ENCODE measurements at places on chromosomes 4 and X.

GRCh38 chr4:20086067-20086798 is 165.5 kb upstream of the SLIT2 start:
- no peak for DNase-seq

- no peak for DNase-seq
Observed at GRCh38 chr4:89277412-89277811, 30.2 kb downstream of the GPRIN3 start.

DNA sequence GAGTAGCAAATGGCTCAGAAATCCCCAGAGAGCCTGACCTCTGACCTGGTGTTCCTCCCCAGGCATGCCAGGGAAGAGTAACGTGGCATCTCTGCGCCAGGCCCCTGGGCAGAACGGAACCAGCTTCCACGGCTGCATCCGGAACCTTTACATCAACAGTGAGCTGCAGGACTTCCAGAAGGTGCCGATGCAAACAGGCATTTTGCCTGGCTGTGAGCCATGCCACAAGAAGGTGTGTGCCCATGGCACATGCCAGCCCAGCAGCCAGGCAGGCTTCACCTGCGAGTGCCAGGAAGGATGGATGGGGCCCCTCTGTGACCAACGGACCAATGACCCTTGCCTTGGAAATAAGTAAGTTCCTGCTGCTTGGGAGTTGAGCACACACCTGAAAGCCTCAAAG is 83.4 kb upstream of the PACRGL start:
- no peak for DNase-seq

DNA sequence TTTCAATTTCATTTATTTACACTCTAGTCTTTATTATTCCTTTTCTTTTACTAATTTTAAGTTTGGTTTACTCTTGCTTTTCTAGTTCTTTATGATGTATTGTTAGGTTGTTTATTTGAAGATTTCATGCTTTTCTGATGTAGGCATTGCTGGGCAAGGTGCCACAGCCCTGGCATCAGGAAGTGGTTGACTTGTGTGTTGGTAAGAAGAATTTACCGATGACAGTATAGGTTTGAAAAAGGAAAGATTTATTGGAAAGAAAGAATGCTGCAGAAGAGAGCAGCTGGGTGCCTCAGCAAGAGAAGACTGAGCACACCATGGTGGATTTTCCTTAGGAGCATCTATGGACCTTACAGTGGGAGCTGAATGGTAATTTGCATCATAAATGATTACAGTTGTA is 153.2 kb downstream of the KLF8 start:
- no peak for DNase-seq

GRCh38 chr4:27873596-27873995 is 1013.0 kb downstream of the STIM2 start:
- DNase-seq = no peak

GRCh38 chr4:161342881-161343568 is 820.8 kb downstream of the FSTL5 start:
- DNase-seq = no peak

DNA sequence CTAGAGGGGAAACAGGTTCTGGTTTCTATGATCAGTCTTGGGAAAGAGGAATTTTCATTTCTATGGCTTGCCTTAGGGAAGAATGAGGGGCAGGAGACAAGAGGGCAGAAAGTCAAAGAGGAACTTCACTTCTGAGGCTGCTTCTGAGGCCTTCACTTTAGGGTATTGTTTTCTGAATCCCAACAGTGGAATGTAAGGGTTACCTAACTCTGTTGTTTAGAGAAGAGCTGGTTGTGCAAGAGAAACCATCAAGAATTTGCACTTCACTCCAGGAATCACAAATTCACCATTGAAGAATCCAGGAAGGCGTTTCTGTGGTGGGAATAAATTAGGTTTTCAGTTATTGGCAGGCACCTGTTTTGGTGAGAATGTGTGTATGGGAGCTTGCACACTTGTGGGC is 126.7 kb upstream of the AMOT start:
- DNase-seq = no peak

GRCh38 chr4:113187358-113187757 is 137.9 kb downstream of the ANK2 start:
- DNase-seq = no peak

DNA sequence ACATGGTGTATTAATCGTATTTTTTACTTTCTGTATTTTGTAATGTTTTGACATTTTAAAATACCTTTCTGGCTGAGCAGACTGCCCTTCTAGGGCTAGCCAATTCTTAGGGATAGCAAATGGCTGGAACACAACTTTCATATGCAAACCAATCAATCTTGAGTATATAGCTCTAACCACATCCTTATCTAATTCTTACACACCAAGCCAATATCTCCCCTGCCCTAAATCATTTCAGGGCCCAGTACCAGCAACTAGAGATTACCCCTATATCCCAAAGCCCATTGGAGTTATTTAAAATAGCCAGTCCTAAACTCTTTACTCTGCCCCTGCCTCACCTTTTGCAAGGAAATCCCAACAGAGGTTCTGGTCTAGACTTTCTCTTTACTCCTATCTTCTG is 58.3 kb downstream of the INTS12 start:
- no peak for DNase-seq

DNA sequence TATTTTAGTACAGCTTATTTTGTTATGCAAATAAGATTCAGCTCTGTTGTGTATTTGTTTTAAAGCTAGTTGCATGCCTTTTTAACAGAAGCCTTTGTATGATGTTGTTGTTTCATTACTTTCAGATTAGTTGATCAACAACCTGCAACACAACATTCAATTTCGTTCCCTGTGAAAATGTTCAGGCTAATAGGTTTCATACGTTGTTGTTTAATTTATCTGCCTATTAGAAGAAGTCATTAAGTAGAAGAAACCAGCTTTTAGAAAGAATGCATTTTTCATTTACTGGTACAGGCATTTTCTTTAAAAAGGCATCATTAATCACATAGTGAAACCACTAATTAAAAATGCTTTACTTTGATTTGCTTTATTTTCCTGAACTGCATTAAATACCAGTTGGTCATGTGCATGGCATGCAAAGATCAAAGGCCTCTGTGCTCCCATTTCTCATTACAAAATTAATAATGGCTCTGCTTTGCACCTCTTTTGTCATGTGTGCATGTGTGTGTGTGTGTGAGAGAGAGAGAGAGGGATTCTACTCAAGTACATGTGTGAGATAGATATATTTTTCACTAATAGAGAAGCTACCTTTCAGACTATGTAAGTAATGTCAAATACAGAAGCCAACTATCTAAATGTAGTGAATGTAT is 29.2 kb upstream of the CTSO start:
- DNase-seq = no peak

GRCh38 chr4:48665555-48666186 is 114.4 kb downstream of the FRYL start:
- DNase-seq = no peak

DNA sequence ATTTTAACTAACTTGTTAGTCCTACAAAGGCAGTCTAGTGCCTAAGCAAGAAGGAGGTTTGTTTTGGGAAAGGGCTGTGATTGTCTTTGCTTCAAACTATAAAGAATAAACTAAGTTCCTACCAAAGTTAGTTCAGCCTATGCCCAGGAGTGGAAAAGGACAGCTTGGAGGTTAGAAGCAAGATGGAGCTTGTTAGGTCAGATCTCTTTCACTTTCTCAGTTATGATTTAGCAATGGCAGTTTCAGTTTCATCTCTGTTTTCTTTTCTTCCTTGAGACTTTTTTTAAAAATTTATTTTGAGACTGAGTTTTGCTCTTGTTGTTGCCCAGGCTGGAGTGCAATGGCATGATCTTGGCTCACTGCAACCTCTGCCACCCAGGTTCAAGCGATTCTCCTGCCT is 82.9 kb upstream of the NLGN4X start:
- DNase-seq = no peak

DNA sequence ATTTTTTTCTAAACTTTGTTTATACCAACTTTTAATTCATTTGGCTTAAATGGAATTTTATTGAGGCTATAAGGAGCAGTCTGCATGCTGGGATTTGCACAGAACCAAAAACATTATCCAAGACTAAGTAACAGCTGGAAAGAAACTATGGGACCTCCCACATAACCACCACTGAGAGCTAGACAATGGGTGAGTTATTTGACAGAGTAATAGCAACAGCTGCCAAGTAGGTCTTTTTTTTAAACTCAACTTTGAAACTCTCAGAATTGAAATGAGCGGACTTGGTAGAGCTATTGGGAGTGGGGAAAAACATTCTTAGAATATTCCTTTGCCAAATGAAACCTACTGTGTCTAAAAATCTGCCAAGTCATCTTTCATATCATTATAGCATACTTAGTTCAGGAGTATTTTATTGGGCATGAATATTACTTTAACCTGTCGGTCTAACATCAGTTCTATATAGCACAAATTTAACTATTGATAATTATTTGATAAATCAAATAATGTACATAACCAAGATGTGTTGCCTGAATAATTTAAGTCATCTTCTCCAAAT is 1428.0 kb downstream of the PCDH7 start:
- no peak for DNase-seq

DNA sequence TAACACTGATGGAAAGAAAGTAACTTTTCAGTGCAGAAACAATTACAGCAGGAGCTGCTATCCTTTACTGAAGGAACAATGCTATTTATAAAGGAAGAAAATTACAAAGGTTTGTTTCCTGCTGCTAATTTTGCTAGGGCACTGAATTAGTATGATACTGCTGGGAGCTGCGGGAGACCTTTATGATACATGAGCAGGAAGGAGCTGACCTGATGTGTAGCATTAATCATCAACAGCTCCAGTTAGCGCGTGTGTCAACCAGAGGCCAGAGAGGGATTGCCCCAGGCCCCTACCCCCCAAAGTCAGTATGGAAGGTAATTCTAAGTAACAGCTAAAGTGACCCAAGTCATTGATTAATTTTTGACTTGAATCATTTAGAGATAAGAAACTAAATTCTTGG is 728.9 kb downstream of the PCDH18 start:
- DNase-seq = no peak

GRCh38 chr4:37904824-37905223 is 13.9 kb downstream of the TBC1D1 start:
- no peak for DNase-seq

DNA sequence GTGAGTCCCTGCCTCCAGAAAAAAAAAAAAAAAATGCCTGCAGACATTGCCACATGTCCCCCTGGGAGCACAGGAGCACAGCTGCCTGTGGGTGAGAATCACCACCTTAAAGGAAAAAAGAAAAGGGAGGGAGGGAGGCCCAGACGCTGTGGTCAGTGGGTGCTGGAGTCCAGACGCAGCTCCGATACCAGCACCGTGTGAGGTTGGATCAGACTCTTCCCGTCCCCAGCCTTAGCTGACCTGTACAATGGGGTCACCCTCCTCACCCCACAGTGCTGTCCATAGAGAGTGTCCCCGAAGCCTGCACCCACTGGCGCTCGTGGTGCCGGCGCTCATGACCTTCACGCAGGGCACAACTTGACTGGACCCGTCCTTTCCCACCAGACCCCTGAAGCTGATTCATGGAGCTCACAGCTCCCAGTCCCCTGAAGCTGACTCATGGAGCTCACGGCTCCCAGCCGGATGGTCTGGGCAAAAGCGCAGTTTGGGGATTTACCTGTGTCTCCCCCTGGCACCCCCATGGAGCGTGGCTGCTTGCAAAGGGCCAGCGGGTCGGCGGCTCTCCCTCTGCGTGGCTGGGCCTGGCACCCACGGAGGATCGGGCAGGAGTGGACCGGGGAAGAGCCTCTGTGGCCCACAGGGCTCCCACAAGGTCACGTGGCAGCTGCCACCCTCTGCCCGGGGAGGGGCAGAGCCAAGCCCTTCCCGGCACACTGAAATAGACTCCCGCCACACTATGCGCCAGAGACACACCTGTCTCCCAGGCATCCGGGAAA is 31.4 kb downstream of the ABLIM2 start:
- DNase-seq = no peak

GRCh38 chrX:124488412-124489161 is 142.2 kb downstream of the SH2D1A start:
- no peak for DNase-seq

GRCh38 chr4:4824232-4824631 is 35.2 kb upstream of the MSX1 start:
- no peak for DNase-seq

DNA sequence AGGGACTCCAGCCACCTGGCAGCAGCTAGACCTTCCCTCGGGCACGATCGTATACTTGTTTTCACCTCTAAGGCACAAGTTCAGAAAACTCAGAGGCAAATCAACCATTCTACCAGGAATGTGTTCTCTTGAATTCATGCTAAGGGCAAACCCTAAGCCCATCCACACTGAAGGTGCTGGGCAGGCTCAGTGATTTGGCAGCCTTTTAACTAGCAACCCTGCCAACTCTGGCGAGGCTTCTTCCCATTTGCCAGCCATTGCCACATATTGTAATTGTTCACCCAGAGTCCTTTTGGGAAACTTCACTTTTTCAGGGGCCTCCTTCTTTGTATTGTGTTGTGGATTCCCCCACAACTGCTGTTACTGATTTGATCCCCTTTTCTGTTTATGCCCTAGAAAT is 298.6 kb upstream of the LDB2 start:
- DNase-seq = no peak

GRCh38 chr4:24690436-24690835 is 104.9 kb upstream of the SOD3 start:
- no peak for DNase-seq

- no peak for DNase-seq
Observed at GRCh38 chrX:131845201-131845600, 177.9 kb upstream of the STK26 start.

DNA sequence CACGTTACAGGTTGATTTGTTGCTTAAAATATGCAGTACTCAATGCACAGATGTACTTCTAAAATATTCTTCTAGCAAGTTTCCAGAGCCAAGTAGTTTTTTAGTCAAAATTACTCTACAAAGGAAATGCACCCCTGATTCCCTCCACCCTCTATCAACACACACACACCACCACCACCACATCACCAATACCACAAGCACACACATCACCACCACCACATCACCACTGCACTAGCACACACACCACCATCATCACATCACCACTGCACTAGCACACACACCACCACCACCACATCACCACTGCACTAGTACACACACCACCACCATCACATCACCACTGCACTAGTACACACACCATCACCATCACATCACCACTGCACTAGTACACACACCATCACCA is 105.2 kb upstream of the FRG1 start:
- no peak for DNase-seq

DNA sequence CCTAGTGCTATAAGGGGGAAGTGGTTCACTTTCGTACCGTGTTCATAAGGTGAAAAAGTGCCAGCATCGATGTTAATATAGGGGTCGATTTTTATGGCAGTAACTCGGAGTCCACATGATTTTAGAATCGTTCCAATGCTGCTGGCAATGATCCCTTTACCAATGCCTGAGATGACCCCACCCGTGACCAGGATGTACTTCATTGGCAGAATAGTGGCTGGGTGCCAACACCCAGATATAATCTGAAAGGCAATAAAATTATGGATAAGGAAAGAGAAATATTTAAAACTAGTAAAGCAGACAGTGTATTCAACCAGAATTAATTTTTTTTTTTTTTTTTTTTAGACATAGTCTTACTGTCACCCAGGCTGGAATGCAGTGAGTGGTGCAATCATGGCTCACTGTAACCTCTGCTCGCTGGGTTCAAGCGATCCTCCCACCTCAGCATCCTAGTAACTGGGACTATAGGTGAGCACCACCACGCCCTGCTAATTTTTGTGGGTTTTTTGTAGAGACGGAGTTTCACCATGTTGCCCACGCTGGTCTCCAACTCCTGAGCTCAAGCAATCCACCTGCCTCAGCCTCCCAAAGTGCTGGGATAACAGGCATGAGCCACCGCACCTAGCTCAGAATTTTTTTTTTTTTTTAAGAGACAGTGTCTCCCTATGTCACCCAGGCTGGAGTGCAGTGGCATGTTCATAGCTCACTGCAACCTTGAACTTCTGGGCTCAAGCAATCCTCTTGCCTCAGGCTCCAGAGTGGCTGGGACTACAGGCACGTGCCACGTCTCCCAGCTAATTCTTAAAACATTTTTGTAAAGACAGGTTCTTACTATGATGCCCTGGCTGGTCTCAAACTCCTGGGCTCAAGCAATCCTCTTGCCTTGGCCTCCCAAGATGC is 9.5 kb downstream of the CTPS2 start:
- no peak for DNase-seq

Measured in frontal cortex (tissue), 4 donors.